ENCODE measurements at places on chromosomes 6 and 20.
A peak's percentile ranks its signal among the peaks of the same experiment; 100 is the strongest.

- DNase-seq = no peak
These were observed 45.2 kb downstream of the RSPH3 start for GRCh38 chr6:158954753-158955152.

GRCh38 chr6:145250436-145250835 lies 484.9 kb downstream of the EPM2A start:
- no peak for DNase-seq

DNA sequence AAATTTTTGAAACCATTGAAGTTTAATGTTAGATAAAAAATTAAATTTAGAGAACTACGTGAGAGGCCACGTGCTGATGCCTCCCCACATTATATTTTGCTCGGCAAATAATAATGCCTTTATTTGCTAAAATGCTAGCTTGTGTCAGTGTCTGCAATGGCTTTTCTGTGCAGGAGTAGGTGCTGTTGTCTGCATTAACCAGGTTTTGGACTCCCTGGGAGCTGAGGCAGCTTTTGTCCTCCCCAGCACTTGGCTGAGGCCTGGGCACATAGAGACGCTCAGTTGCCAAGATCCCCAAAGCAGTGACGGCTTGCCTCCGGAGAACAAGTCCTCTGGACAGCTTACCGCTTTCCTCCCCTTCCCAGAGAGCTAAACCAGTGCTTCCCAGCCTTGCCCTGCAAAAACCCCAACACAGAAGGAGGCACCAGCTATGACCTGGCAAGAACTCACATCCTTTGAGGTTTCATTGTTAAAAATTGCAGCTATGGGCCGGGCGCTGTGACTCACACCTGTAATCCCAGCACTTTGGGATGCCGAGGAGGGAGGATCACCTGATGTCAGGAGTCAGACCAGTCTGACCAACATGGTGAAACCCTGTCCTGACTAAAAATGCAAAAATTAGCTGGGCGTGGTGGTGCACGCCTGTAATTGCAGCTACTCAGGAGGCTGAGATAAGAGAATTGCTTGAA lies 59.9 kb downstream of the KAT14 start:
- DNase-seq = no peak

GRCh38 chr20:34475979-34476736 lies 40.1 kb upstream of the DYNLRB1 start:
- DNase-seq = peak; percentile 57

GRCh38 chr20:37389844-37390275 lies 43.9 kb downstream of the SRC start:
- DNase-seq = no peak

- DNase-seq = no peak
These were observed 37.8 kb downstream of the ADGRF4 start for GRCh38 chr6:47736083-47736700.

DNA sequence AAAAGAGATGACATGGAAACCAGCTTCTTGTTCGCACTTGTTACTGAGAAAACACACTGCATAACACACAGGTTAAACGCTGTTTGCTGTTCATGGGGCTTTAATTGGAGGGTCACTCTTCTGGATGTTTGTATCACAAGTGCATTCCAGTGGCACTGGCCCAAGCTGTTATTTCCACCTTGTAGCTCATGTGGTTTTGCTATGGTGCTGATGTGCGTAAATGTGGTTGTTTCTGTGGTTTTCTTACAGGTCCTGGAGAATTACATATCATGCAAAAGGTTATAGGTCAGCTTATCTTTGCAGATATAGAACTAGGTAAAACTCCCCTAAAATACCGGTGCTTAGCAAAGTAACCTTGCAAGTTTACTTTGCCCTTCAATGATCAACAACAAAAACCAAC lies 89.3 kb upstream of the AHI1 start:
- DNase-seq = peak; percentile 24

DNA sequence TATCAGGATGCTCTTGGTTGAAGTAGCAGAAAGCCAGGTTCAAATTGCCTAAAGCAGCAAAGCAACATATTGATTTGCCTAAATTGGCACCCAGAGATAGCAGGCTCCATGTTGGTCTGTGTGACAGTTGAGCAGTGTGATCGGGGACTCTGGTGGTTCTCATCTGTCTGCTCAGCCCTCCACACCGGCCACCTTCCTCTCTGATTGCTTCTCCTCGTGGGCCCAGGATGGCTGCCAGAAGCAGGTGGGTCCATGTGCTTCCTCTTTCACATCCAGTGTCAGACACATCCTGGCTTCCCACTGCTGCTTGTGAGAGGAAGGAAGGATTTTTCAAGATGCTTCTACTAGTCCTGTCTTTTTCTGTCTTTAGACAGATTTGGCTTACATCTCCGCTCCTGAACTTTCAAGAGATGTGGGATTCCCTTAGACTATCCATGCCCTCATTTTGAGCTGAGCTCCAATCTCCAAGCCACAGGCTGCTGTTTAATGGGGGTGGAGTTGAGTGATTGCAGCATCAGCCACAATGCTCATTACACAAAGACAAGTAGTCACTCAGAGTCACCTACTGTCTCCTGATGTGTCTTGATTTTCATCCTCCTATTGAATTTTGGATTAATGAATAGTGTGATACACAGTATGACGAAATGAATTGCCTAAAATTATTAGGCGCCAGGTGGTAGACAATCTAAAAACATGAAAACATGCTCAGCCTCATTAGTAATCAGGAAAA lies 122.2 kb downstream of the ZDHHC14 start:
- DNase-seq = no peak
